ENCODE measurements at places on chromosomes 13 and 19. TPM values are rescaled to one million over a fixed set of nuclear protein-coding genes. Genes with fewer than 3 reads are reported as not detected.

LILRB3 gene
- total RNA-seq: 2.1 TPM

INSL3 gene
- total RNA-seq: not detected

FCGBP gene
- 24.1 TPM for total RNA-seq

GRCh38 chr13:46211116-46211482, 629 bp upstream of the LRRC63 start:
- no peak for DNase-seq

CCDC194 gene
- not detected for total RNA-seq

GRCh38 chr19:46197314-46198070, 32.0 kb upstream of the IGFL1 start:
- no peak for DNase-seq

- no peak for DNase-seq
Measured at GRCh38 chr19:32824916-32825608, 44.5 kb downstream of the SLC7A9 start.

IZUMO2 gene
- total RNA-seq: not detected

GRCh38 chr19:49247676-49248075, 77.3 kb downstream of the SLC6A16 start:
- no peak for DNase-seq

DNA sequence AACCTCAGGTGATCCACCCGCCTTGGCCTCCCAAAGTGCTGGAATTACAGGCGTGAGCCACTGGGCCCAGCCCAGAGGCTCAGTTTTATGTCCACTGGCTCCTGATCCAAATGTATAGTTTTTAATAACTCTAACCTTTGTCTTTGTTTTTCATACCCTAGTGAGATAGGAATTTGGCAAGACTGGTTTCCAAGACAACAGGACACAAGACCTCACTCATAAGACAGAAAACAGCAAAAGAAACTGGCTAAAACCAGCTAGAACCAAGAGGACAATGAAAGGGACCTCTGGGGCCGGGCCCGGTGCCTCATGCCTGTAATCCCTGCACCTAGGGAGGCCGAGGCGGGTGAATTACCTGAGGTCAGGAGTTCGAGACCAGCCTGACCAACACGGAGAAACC, 27.6 kb downstream of the CPT1C start:
- DNase-seq: no peak
